ENCODE measurements at places on chromosomes 1 and 21. TPM values are rescaled to one million over a fixed set of nuclear protein-coding genes. Genes with fewer than 3 reads are reported as not detected.

The CR1L gene
- total RNA-seq = 0.71 TPM

The SH3D21 gene
- 2.6 TPM for total RNA-seq

The TDRD5 gene
- total RNA-seq = 0.35 TPM

The EPHX1 gene
- 288 TPM for total RNA-seq

The LRRC53 gene
- total RNA-seq = not detected

- DNase-seq = no peak
Observed at GRCh38 chr1:99650773-99651437, 5.0 kb downstream of the PALMD start.

GRCh38 chr21:22399681-22400514, 1401.7 kb downstream of the NCAM2 start:
- DNase-seq = no peak

DNA sequence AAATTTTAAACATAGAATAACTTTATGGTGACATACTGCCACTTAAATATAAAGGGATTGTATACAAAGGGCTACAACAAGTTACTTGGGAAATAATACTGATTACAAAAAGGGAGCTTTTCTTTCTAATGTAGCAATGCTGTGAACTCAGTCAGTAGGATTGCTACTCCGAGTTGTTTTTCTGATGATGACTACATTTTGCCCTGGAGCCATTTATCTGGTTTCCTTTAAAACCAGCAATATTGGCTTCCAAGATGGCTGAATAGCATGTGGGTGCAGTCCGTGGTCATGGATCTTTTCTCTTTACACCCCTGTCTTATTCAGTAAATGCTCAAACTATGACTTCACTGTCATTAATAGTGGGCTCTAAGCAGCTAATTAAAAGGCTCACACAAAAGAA, 92.6 kb upstream of the NEK7 start:
- DNase-seq = no peak

- no peak for DNase-seq
Observed at GRCh38 chr21:31162827-31163226, 124.6 kb upstream of the KRTAP19-8 start.

DNA sequence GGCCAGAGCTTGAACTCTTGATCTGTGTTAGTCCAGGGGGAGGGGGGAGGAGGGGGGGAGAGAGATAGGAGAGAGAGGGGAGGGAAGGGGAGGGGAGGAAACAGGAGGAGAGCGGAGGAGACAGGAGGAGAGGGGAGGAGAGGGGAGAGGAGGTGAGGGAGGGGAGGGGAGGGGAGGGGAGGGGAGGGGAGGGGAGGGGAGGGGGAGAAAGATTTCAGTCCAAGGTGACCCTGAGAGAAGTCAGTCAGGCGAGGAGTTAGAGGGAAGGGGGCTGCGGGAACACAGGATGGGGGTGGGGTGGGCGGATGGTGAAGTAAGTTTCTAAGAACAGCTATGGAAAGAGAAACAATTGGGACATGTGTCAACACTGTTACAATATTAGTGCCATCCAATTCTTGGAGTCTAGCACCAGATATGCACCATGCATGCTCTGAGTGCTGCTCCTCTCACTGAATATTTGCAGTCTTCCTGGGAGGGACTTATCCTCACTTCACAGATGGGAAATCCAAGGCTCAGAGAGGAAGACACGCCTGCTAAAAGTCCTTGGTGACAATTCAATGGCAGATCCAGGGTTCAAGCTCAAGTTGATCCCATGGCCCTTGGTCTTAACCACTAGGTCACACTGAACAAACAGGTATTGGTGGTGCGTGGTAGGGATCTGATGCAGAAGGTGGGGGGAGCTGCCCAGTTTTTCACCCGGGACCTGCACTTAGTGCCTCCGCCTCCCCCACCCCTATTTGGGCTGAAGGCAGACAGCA, 42.5 kb upstream of the ECE1 start:
- DNase-seq = no peak

DNA sequence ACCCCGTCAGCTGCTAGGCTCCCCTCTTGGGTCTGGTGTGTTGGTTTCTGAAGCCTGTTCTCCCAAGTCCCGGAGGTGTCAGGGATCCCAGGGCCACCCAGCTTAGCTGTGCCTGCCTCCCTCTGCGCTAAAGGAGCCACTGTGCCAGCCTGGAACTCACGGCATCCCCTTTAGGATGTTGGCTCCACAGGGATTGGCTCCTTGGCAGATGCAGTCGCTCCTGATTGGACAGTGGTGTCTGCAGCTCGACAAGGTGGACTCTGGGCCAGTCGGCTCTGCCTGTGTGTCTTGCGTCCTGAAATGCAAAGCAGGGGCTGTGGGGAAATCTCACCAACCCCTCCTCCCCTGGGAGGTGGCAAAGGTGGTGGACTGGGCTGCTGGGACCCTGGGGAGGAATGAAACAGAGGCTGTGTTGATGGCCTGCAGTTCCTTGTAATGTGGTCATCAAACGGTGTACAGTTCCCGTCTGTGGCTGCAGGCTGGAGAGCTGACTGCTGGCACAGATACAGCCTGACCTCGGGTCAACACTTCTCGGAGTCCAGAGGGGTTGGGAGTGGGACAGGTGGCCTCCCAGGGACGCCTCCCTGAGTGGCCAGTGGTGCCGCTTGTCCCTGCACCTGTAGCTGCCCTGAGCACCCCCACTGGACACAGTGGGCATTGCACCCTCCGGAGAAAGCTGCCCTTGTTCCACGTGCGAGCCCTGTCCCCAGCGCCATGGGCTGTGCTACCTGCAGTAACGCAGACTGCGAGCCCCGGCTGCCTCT, 11.5 kb upstream of the KCNAB2 start:
- no peak for DNase-seq

Measured in mesenteric fat pad (tissue), 1 donor.